ENCODE measurements at places on chromosomes 2 and 18. TPM values are rescaled to one million over a fixed set of nuclear protein-coding genes. Genes with fewer than 3 reads are reported as not detected.

GRCh38 chr2:27885234-27885633, 5.0 kb downstream of the RBKS start:
- DNase-seq = no peak

- DNase-seq = no peak
Measured at GRCh38 chr18:65363911-65364632, 386.7 kb upstream of the CDH7 start.

- DNase-seq = no peak
Measured at GRCh38 chr2:224882291-224883171, 159.7 kb downstream of the DOCK10 start.

DNA sequence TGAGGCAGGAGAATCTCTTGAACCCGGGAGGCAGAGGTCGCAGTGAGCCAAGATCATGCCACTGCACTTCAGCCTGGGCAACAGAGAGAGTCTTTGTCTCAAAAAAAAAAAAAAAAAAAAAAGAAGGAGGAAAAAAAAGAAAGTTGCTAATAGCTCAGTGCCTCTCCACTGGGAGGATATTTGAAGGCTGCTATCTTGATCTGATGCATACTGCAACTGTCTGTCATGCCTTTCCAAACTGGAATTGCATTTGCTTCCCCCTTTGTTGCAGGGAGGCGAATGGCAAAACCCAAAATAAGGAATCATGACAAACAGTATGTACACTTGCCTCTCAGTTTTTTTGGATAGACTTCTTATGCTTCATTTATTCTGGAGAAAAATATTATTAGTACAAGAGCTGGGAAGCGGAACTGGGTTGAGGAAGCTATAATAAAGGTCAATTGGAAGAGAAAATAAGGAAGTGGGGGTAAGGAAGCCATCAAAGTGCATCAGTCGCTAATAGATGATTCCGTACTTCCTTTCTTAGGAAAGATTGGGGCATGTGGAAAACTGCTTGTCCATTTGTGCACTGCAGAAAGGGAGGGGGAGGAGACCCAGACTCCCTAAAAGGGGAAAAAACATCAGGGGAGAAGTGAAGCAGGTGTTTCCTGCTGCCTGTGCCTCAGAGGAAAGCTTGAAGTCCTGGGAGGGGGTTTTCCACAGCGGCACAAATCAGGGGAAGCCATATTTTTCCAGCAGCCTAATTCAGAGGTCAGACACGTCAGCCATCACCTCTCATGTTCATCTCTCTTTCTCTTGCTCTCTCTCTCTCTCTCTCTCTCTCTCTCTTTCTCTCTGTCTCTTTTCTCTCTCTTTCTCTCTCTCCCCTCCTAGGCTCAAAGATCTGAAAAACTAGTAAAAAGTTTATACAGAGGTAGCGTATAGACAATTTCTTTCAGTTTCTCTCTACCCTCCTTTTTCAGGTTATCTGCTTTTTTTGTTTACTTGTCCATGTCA, 301.4 kb upstream of the TNP1 start:
- DNase-seq = no peak

DNA sequence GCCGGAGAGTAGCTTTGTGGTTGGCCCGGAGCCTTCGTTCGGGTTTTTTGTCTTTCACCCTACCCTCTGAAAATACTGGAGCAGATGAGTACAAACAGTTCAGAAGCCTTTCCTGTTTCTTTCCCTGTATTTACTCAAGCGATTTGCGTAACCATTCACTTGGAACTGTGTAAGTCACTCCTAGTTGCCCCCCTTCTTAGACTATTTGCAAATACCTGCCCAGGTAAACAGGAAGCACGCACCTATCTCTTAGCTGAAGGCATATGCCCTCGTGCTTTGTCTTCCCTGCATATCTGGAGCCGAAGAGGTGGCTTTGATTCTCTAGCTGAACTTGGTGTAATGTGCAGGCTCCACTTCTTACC, 1.4 kb downstream of the KCNS3 start:
- DNase-seq = no peak

DNA sequence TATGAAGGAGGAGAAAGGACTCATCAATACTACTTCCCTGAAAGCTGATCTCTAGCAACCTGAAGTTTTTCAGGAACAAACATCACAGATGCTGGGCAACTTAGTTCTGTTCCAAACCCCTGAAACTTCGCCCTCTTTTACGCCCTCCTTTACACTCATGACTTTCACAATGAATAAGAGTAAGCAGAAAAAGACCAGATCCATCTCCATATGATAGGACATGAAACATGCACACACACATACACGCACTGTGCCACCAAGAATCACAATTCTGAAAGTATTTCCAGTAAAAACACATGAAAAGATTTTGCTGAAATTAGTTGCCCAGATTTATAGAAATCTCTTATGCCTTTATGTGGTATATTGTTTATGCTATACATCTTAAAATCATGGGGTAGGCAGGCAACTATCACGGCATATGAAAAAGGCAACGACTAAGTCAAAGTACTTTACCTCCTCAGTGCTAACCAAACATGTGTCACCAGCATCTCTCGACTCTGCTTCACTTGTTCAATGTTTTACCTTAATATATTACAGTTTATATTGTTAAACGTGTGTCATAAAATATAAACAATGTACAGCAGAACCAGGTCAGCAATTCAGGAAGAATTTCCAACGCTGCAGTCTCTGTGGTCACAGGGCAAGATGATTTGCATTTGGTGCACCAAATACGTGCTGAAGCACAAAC, 47.8 kb downstream of the NHEJ1 start:
- no peak for DNase-seq

Gene RAD51AP2
- not detected for total RNA-seq

GRCh38 chr2:96175951-96176350, 30.7 kb upstream of the DUSP2 start:
- no peak for DNase-seq
